Mucosa of descending colon (tissue), 3 donors: ENCODE measurements at places on chromosomes 7 and 10.
A peak's percentile ranks its signal among the peaks of the same experiment; 100 is the strongest.

DNA sequence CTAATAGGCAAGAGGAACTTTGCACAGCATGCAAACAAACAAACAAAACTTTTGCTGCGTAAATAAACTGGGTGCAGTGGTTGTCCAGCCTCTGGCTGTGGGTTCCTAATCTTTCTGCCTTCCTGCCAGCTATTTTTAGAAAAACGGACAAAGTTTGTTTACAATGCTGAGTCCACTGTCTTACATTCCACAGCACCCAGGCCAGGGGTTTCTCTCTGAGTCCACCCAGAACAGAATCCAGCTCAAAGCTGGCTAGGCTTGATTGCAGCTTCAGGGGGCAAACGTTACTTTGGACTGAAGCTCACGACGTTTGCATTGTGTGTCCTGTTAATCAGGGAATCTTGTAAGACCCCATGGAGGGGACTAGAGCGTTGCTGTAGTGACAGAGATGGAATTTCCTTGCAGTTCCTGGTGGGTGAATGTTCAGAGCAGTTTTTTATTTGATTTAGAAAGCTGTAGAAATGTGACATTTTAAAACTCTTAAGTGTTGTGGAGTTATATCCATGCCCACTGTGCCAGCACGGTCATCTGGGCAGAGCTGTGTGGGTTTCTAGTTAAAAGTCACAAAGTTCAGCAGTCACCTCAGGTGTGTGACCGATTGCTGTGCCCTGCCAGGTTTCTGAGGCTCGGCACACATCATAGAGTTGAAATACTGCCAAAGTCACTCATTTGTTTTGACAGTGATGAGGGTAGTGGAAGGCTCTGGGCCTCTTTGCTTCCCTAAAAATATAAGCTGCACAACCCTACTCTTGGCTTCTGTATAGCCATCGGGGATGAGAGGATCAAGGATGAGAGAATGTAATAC, 247.0 kb downstream of the STK31 start:
- DNase-seq = no peak

DNA sequence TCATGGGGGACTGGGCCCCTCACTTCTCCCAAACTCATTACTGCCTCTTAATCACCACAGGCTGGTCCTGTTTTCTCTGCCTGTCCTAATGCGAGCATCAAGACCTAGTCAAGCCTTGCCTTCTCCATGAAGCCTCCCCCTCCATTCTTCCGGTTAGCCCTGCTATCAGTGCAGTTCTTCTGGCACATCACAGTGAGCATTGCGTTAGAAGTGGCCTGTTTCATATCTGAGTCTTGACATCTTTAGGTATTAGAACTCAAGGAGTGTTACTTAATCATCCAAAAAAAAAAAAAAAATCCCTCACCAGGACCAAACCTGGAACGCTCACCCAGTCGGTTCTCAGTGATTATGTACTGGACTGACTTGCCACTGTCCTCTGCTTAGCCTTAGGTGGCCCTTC, 17.4 kb downstream of the SNX10 start:
- no peak for DNase-seq

DNA sequence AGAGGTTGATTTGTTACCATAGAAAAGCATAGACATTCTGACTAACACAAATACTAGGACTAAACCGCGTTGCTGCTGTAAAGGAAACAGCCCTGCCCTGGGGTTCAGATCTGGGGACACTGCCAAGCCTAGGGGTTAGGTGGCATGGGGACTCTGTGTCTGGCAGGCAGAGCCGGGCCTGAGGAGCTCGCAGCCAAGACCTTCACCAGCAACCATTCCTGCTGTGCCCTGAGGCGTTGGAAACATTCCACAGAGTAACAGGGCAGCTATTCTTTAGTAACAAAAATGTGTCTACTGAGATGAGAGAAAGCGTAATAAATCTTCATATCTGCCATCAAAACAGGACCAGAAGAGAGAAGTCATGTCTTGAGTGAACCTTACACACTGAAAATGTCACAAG, 280.5 kb downstream of the POM121L12 start:
- no peak for DNase-seq

- no peak for DNase-seq
Measured at GRCh38 chr7:50262916-50263690, 41.4 kb upstream of the IKZF1 start.

- DNase-seq = no peak
Measured at GRCh38 chr10:16673443-16673842, 143.8 kb downstream of the RSU1 start.

GRCh38 chr7:148481971-148482626, 108.5 kb upstream of the C7orf33 start:
- DNase-seq = no peak

DNA sequence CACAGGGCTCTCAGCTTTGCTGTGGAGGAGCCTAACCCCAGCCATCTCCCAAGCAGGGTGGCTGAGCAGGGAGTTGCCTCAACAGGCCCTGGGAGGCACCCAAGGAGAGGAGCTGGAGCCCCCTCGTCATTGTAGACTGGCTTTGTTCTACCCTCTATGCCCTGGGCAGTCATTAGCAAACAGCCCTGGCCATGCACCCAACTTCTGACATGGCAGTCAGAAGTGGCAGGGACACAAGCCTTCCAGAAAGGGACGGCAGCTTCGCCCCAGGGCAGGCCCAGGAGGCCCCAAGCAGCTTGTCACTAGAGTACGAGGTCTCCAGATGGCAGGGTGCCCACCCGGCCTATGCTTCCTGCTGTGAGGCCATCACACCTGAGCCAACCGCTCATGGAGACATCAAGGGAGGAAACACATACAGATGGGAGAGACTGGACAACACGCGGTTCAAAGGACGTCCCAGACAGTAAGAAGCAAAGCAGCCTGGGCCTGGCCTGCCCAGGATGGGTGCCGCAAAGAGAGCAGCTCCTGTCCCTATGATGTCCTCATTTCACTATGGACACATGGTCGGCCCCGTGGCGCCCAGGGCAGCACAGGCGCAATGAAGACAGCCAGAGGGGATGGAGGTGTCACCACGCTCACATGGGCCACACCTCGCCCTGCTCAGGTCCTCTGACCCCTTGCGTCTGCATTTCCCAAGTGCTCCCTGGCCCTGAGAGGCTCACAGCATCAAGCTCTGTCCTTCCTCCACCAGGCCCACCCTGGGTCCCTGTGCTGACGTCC, 190.9 kb upstream of the CXCL12 start:
- no peak for DNase-seq

DNA sequence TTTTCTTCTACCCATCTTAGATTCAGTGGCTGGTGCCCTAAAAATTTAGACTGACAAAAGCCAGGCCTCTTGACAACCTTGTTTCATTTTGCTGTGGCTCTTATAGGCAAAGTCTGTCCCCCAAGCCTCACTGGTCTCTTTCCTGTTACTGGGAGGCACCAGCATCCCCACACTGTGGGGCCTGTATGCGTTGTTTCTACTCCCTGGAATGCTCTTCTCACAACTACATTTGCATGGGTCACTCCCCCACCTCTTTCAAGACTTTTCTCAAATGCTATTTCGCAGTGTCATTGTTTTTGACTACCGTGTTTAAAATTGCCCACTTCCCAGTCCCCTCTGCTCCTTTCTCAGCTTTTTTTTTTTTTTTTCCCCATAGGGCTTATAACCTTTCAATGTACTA, 108.7 kb upstream of the DGKB start:
- DNase-seq = no peak

- no peak for DNase-seq
Measured at GRCh38 chr10:129032372-129033313, 434.4 kb upstream of the MGMT start.

DNA sequence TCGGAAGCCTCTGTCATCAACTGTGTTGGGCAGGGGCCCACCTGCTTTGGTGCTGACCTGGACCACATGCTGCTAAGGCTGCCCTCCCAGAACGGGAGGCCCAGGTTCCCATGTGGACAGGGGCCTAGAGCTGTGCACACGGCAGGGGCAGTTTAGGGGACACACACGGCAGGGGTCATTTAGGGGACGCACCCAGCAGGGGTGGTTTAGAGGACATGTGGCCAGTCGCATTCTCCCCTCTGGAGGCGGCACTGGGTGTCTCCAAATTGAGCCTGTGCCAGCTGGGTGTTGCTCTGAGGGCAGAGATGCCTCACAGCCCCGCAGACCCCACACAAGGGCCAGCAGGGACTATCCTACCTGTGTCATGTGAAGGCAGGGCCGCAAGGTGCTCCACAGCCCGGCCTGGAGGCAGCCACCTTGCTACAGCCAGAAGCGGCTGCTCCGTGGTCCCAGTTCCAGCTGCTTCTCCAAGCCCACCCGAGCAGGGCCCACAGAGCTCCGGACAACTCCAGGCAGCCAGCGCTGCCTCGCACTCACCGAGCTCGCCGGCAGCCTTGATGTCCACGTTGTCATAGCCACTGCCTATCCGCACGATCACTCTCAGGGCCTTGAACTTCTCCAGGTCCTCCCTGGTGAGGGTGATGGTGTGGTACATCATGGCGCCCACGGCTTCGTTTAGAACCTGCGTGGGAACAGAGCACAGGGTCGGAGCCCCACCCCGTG, 60.7 kb downstream of the ZRANB1 start:
- DNase-seq = peak; percentile 36

DNA sequence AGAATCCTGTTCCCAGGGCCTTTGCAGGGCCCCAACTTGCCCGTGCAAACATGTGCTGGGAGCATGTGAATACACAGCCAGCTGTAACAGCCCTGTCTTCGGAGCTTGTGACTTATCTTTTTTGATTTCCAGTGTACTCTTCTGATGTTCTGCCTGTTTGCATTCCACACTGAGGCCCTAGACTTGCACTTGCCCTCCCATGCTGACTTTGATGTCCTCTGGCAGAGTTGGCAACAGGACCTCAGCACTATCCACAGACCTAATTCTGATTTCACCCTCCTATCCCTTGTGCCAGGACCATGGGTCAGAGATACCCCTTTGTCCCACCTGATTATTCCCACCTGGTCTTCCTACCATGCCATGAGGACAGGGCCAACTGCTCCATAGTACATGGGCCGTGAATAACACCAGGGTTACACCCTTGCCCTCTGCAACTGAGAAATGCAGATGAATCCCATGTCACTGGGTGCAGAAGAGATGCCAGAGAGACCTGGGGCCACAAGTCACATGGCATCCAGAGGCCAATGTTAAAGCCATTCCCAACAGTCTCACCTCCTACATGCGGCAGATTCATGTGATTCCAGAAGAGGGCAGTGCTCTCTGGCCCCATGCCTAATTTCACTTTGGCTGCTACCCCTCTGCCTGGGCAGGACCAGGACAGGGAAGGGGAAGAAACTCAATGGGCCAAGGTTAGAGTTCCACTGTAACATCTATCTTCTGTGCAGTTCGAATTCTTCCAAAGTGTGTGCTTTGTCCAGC, 43.0 kb downstream of the SCRN1 start:
- DNase-seq = no peak
